ENCODE measurements at places on chromosomes 5 and 9.

- no peak for DNase-seq
Measured at GRCh38 chr9:114303977-114304376, 18.9 kb upstream of the ORM1 start.

- no peak for DNase-seq
Measured at GRCh38 chr9:136336156-136336870, 9.0 kb downstream of the GPSM1 start.

GRCh38 chr9:123645762-123646161, 284.2 kb downstream of the DENND1A start:
- DNase-seq = no peak

DNA sequence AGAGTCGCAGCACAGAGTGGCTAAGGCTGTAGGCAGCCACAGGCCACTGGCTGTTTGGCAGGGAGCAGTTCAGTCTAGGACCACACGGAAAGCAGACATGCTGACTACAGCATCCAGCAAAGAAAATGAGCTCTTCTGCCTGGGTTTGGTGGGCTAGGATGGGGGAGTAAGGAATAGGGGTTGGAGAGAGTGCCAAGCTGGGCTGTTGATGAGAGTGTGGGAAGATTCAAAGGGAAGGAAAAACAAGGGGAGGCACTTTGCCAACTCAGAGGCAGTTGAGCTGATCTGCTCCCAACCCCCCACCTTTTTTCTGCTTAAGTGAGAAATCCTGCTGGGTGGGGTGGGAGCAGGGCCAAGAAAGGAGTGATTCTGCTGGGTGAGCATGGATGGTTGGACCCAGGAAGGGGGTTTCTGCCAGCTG, 35.9 kb downstream of the SVEP1 start:
- no peak for DNase-seq

- DNase-seq = no peak
Measured at GRCh38 chr9:137620048-137620405, 1.2 kb downstream of the EHMT1 start.

DNA sequence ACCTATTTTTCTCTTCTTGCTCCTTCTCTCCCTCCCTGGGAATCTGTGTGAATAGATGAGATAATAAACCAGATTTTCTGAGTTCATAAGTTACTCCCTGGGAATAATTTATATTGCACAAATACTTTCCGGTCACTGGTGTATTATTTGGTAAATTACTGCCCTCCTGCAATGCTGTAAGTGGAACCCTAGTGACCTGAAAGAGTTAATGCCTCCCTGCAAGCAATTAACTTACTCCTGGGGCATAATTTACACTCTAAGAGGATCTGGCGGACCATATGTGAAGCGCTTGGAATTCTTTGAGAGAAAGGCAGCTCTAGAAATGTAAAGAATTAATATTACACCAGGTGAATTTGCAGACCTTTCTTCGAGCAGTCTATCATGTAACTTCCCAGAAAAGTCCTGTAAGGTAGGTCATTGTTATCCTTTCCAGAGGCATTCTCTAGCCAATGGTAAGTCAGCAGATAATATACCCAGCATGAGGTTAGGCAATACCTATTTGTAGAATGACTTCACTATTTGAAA, 7.0 kb upstream of the GDNF start:
- no peak for DNase-seq
